Neural progenitor cell (in vitro differentiated cells): ENCODE measurements at places on chromosomes 4 and X.

DNA sequence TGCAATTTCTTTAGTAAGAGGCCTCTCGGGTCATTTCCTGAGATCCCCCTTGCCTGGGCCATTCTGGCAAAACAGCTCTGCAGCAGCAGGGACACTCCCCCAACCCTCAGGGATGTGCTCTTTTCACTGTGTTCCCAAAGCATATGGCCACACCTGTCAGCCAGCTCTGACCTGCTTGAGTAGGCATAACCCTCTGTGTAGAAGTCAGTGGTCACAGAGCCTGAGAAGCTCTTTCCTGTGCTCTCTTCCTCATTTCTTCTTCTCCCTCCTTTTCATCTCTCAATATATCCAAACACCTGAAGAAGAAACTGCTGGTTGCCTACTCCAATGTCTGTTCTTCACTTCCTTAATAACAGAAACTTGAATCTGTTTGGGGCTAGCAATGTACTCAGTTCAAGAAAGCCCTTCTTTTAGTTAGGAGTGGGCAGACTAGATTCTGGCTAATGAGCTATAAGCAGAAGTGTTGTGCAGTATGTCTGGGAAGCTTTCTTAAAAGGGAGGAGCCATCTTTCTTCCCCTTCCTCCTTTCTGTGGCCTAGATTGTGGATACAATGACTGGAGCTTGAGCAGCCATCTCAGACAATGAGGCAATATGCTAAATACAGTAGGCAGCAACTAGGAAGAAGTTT lies 73.3 kb downstream of the PRPS1 start:
- DNase-seq = no peak

- no peak for DNase-seq
Observed at GRCh38 chr4:168501407-168501806, 4.6 kb downstream of the PALLD start.

DNA sequence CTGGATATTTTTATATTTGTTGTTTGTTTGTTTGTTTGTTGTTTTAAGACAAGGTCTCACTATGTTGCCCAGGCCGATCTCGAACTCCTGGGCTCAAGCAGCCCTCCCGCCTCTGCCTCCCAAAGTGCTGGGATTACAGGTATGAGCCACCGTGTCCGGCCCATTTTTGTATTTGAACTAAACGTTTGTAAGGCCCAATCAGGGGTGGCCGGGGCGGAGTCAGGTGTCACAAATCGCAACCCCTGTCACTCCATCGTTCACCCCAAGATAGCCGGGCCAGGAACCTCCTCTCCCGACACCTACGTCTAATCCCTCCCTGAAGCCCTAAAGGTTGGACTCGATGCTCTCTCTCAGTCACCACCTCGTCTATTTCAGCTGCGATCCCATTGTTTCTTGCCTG lies 722 bp upstream of the EFHC2 start:
- no peak for DNase-seq

GRCh38 chr4:3249711-3250437 lies 915 bp downstream of the MSANTD1 start:
- no peak for DNase-seq

GRCh38 chr4:5510504-5510903 lies 197.9 kb downstream of the EVC2 start:
- DNase-seq = no peak

GRCh38 chr4:138749303-138749702 lies 266.3 kb upstream of the NOCT start:
- DNase-seq = no peak

DNA sequence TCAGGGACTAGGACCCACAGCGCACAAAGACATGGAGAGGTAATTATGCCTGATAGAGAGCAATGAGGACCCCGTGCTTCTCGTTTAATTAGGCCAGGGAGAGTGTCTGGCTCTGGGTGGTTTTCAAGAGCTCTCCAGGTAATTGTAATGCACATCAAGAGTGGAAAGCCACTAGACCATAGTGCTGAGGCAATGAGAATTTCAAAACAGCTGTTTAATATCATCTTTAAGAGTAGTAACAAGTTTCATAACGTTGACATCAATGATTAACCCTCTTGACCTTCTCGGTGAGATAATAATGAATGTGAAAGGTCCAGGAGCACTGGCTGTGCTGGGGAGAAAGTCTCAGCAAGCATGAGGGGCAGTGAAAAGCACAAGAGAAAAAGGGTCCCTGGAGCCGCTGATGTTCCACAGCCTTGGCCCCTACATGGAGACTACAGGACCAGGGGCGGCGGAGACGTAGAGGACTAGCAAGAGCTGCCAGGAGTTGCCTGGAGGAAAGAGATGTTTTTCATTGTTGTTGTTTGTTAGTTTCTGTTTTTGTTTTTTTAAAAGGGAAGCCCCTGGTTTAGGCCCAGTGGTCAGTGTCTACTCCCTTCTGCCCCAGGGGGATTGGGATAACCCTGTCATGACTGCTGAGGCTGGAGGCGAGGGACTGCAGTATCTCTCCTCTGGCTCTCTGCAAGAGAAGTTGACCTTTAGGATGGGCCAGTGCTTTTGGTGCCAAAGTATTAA lies 14.8 kb upstream of the CXCR3 start:
- DNase-seq = no peak

DNA sequence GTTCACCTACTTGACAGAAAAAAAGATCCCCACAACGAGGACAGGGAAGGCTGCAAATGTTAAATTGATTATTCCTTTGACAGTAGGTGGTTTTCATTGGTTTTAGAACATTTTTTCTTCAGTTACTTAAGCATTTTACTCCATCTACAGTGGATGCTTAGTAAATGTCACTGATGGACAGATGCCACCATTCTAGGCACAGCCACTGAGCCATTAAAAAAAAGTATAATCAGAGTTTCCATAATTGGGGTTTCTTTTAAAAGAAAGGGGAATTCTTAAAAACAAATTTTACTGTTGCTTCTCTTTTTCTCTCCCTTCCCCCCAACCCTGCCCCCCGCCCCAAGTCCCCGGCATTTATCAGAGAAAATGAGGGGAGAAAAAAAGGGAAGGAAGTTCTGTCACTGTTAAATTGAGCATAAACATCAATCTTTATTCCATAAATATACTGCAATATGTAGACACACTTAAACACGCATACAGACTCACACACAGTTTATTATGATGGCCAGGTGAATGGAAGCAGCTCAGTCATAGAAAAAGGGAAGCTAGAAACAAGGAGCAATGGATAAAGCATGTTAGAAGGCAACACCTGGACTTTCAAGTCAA lies 79.7 kb upstream of the PRPS2 start:
- no peak for DNase-seq

DNA sequence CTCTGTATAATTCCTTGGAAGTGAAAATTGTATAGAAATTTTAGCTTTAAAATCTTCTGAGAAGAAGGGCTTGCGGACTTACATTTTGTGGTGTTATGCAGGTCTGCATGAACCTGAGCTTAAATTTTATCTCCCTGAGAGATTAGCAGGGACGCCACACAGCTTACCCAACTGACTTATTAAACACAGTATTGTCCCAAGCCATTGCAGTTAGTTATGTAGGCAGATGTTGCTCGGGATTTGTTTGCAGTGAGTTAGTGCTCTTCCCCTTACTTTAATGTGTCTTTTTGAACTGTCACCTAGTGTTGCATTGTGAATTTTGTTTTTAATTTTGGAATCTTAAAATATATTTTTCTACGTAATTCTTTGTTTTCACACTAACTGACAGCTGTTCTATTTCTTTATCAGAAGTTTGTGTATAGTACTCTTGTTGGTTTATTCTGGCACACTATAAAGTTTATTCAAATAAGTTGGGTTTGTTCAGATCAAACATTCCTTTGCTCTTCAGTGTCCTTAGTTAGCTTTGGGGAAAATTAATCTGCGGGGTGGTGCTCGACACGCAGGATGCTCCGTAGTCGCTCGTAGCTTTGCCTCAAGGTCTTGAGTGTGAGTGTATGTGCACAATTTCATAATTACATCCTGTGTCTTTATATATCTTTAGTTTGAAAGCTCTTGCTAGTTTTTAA lies 145.4 kb downstream of the STIM2 start:
- DNase-seq = no peak

DNA sequence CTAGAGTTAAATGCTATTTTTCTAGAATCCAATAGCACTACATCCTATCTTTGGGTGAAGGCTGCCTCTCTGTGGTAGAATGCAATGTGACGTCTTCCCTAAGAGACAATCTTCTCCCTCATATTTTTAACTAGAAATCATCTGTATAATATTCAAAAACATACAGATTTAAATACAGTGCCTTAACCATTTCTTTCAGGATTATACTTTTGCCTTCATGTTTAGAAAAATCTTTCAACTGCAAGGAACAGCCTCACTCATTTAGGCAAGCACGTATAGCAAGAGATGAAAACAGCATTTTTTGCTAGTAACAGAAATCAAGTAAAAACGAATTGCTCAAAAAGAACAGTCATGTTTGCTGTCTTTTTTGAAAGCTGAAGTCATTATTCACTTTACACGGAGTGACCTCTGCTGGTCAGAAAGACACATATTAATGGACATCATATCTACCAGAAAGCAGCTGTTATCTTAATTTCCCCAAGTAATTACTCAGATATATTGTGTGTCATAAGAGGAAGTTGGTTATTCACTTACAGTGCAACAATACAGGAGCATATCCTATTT lies 422.3 kb downstream of the STPG2 start:
- DNase-seq = peak; percentile 7

DNA sequence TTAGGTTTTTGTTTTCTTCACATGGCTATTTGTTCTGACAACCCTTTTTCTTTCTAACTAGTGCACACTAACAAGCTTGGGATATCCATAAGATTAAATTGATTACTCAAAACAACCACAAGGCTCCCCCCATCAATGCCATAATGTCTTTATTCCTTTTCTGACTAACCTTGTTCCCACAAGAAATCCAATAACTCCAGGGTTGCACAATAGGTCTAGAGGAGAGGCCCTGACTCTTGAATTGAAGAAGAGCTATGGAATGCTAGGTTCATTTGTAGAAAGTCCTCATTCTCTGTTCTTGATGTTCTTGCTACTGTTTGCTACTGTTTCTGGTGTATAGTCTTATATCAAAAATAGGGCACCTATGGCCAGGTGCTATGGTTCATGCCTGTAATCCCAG lies 71.0 kb downstream of the PRRG1 start:
- DNase-seq = no peak

DNA sequence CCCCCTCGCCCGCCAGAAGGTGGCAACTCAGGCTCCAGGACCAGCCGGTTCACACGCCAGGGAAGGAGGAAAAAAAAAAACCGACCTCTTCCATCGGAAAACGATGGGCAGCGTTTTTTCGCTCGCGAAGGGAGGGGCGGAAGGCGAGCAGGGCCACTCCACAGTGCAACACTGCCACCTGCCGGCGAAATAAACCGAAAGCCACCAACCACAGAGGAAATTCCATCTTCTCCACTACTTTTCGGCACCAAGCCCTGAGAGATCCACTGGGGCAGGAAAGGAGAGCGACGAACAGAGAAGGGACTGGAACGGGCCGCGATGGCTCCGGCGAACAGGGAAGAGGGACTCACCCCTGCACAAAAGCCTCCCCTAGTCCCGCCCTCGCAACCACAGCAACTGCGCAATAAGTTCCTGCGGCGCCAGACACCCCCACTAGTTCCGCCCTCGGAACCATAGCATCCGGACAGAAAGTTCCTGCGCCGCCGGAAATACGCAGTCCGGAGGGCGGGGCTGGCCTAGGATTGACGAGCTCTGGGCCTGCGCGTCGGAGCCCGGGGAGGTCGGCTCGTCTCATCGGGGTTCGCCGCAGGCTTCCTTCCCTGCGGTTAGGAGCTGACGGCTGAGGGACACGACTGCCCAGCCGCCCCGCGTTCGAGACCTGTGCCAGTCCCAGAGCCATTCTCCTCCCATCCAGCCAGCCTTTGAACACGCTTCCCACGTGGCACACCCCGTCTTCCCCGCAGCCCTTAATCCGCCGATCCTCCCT lies 23.4 kb downstream of the FAM156A start:
- DNase-seq = peak; percentile 94

DNA sequence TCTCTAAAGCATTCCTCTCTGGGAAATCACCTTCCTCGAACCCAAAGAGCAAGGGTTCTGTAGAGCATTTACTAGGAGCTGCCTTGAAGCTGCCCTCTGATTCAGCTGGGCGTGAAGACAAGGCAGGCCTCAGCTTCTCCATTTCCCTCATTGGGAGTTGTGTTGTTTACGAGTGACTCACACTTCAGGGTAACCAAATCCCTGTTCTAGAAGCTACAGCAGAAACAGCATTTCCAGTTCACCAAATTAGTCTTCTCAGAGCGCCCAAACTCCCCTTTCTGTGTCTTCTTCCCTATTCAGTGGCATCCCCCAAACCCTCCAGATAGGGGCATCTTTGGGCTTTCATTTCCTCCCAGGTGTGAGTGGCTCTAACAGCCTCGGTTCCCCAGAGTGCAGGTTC lies 863 bp upstream of the XPNPEP2 start:
- no peak for DNase-seq

DNA sequence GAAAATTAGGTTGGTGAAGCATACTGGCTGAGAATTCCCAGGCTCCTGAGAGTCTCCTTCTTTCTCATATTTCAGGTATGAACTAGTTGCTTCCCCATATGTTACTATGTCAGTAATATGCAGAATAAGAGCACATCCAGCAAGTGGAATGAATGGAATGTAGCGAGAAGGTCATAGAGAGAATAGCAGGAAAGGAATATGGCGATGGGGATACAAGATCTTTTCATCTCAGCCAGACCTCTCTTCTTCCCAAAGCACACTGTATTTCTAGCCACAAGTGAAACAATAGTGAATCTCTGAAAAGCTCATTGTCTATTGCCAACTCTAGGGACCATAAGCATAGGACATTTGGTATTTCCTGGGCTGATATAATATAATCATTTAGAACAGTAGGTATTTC lies 54.6 kb upstream of the MMAA start:
- no peak for DNase-seq

DNA sequence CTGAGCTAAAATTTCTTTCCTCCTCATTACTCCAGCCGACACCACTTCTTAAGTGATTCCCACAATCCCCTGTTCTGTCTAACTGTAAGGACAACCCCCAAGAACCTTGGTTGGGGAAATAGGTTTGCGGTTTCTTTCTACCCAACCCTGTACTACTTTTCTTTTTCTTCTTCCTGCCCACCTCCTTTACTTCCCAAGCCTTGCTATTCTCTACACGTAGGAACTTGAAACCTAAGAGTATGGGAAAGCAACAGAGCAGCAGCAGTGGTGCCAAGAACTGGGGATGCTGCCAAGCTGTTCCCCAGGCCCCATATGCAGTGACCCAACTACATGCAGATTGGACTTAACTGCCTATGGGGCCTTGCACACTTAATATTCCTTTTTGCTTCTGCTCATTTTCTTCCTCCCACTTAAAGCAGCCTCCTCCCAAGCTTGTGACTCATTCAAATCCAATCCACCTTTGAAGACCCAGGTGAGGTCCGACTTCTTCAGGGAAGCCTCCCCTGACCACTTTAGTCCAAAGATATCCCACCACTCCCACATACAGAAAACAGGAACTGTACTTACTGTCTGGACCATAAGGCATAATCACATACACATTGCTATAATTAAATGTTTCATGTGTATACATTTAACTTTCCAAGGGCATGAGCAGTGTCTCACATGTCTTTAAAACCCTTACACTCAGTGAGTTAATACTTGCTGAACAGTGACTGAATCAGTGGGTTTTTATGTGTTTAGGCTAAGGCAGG lies 1.7 kb downstream of the FAM120C start:
- no peak for DNase-seq

- DNase-seq = no peak
Observed at GRCh38 chr4:30950737-30951136, 230.6 kb downstream of the PCDH7 start.
